ENCODE measurements at places on chromosomes 11 and 22.

GRCh38 chr11:120718171-120718570 lies 206.6 kb downstream of the GRIK4 start:
- no peak for DNase-seq

- DNase-seq = no peak
Measured at GRCh38 chr11:110858547-110858921, 146.3 kb upstream of the ARHGAP20 start.

DNA sequence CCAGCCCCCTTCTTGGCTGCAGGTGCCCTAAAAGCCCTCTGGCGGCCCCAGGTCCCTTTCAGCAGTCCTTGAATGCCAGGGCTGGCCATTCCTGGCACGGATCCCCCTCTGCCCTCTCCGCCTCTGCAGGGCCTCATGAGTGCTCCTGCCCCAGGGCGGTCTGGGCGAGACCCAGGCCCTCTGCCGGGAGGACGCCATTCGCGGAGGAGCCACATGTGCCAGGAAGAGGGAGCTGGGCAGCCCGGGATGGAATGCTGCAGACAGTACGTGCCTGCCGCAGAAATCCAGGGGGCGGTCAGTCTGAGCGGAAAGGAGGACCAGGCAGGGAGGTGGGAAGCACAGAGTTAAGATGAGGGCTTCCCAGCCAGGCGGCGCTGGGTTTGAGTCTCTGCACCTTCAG lies 2.8 kb downstream of the CABP7 start:
- DNase-seq = no peak

GRCh38 chr11:1515082-1516060 lies 28.8 kb upstream of the MOB2 start:
- DNase-seq = peak; percentile 80

DNA sequence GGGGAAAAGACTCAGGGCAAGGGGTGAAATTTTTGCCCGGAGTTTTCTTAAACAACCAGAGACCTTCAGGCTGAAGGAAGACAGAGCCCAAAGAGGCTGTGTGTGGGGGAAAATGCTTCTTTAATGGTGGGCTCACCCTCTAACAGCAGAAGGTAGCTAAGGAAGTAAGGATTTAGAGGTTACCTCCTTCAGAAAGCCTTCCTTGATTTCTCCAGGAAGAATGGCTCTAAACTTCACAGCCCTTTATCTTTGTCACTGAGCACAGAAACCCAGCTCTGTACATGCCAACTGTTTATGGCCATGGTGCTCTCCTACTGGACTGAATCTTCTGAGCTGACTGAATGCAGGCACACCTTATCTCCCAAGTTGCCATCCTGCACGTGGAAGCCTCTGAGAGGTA lies 196.0 kb downstream of the TENM4 start:
- no peak for DNase-seq

DNA sequence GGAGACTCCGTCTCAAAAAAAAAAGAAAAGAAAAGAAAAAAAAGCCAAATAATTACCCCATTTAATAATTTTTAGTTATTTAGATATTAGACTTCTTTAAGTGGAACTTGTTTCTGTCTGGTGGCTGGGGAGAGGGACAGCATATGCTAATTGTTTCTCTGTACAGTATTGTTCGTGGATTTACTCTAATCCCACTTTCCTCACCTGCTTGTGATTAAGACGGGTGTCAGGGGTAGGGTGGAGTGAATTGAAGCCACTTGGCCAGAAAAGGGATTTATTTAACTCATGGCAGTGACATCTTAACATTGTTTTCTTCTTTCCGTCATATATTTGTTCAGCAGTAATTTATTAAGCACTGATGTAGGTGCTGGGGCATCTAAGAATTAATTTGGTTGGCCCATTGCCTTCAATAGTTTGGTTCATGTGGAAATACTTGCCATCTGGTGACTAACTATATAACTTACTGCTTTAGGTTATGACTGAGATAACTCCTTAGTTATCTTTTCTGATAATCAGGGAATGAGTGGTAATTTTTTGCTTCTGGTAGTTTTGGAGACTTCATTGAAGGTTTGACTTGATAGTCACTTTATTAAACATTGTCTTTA lies 4.6 kb downstream of the TNRC6B start:
- no peak for DNase-seq
